ENCODE measurements at places on chromosomes 6 and 20.
A peak's percentile ranks its signal among the peaks of the same experiment; 100 is the strongest.

DNA sequence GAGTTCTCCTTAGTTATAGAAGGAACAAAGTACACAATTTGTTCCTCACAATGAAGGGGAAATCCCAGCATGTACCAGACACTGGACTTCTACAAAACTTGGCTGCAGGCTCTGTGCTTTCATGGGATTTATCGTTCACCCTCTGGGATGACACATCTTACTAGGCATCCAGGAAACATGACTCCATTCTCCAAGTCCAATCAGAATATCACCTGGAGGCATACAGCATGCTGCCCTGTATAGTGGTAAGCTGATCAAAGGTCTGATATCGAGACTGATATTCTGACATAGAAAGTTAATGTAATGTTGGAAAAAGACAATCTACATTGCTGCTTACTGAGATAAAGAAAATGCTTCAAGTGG lies 6.7 kb downstream of the RWDD2A start:
- peak; percentile 85 for DNase-seq

DNA sequence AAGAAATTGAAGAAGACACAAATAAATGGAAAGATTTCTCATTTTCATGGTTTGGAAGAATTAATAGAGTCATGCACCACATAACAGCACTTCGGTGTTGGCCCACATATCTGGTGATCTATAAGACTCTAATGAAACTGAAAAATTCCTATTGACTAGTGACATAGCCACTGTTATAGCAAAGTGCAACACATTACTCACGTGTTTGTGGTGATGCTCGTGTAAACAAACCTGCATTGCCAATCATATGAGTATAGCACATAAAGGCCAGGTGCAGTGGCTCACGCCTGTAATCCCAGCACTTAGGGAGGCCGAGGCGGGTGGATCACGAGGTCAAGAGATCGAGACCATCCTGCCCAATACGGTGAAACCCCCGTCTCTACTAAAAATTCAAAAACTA lies 84.4 kb upstream of the STMND1 start:
- no peak for DNase-seq

GRCh38 chr6:56146086-56146485 lies 101.3 kb downstream of the COL21A1 start:
- no peak for DNase-seq

GRCh38 chr20:22232923-22233322 lies 351.4 kb downstream of the FOXA2 start:
- DNase-seq, result no peak

DNA sequence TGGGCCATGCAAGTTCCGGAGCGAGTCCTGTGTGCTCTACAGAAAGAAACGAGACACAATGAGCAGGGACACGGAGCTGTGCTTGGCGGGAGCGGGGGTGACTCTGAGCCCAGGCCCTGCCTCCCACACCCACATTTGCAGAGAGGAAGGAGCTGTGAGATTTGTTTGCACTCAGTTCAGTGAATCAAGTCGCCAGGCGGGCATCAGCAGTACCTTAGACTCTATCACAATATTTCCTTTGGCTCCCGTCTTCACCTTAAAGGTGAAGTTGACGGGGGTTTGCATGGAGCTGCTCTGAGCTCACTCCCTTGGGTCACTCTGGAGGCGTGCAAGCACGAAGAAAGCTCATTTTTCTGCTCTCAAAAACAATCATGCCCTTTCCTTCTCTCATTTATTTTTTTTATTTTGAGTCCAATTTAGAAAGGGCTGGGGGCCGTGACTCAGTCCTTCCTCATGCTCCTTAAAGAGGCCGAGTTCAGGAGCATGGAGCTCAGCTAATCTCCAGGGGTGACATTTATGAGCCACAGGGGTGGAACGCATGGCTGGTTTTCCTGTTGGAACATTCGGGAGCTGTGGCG lies 188.2 kb downstream of the NFATC2 start:
- peak; percentile 60 for DNase-seq

DNA sequence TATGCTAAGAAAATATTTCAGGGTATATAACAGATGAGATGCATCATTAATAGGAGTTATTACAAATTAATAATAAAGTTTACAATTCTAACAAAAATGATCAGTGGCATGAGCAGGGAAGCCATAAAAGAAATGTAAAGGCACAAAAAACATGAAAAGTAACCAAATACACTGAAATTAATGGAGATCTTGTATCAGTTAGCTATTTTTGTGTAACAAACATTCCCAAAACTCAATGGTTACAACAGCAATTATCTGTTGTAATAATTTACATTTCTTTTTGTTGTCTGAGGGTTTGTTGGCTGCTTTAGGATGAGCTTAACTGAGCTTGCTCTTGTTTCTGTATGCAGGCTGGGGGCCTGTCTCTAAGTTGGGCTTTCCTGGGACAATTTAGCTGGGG lies 104.3 kb upstream of the AHI1 start:
- no peak for DNase-seq

- DNase-seq, result no peak
These were observed 82.1 kb downstream of the PREP start for GRCh38 chr6:105320765-105321164.

GRCh38 chr20:19292254-19292653 lies 79.8 kb downstream of the SLC24A3 start:
- no peak for DNase-seq

DNA sequence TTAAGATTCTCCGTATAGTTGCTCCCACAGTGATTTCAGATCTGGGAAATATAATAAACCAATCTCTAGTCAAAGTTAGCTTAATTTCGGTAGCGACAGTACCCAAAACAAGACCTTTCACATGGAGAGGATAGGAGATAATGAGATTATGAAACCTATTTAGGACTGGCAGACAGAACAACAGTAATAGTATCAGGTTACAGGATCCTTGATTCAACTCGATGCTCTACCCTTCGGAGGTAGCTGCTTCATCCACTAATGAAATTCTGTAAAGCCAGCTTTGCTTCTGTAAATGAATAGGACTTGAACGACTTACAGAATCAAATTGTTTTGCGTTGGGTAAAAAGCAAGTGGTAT lies 534 bp upstream of the AKIRIN2 start:
- DNase-seq, result peak; percentile 80

GRCh38 chr6:81366972-81367371 lies 385.5 kb downstream of the TENT5A start:
- DNase-seq, result no peak

GRCh38 chr20:45833883-45834796 lies 541 bp downstream of the SNX21 start:
- DNase-seq, result peak; percentile 77

Data from RPMI7951 (cell line).